ENCODE measurements at places on chromosomes 13 and 19. TPM values are rescaled to one million over a fixed set of nuclear protein-coding genes. Genes with fewer than 3 reads are reported as not detected.

ETV2 gene
- total RNA-seq = 0.71 TPM

DNAAF3 gene
- total RNA-seq = 9.1 TPM

DNA sequence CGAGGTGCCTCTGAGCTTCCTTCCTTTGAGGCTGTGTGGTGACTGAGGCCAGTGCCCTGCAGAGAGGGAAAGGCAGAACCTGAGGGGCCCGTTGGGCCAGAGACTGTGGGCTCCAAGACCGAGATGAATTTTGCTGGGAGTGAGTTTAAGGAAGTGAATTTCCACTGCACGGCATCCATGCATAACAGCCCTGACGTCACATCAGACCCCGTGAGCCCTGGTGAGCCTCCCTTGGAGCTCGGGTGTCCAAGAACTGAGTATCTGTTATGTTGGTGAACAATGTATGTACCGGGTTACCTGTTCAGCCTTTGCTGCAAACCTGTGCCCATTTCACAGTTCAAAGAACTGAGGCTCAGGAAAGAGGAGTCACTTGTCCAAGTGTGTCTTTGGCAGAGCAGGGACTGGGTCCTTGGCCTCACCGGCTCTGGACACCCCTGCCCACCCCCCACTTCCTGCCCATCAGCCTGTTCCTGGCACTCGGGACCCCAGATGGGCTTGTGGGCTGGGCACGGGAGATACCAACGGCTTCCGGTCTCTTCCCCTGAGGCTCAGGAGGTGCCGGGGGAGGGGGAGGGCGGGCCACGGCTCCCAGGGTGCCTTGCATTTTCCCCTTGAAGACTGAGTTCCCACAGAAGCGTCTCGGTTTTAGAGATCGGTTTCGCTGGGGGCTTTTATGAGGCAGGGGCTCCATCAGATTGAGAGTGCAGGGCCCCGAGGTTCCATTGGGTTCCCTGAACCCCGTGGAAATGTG is 33.7 kb downstream of the NFILZ start:
- no peak for DNase-seq

DNA sequence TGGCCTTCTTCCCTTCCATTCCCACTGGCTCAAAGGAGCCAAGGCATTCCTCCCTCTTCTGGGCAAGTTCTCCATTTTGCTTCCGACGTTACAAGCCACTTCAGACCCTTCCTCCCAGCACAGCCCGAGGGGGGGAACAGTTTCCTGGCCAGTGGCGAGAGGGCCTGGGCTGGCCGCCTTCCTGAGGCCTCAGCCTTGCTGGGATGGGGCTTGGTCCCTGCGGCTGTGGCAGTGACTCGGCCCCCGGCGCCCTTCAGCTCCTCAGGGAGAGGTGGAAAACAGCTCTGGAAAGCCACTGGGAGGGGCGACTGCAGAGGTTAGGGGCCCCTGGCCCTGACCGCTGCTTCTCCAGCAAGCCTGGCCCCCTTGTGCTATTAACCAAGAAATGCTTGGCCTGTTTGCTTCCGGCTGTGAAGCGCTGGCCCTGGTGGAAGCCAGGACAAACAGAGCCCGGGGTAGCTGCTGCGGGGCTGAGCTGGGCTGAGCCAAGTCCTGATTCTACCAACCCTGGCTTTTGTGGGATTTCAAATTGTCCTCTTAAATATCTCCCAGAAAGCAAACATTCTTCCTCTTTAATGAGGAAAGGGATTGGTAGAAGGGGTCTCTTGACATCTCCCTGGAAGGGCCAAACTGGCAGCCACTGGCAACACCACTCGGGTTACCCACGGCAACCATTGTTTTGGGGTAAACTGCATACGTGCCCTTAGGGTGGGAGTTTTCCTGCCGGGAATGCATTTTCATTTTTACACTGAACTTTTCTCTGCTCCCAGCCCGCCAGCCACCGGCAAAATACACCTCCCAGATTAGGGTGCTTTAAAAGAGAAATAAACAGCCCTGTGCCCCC is 38.7 kb downstream of the C13orf46 start:
- no peak for DNase-seq

DNA sequence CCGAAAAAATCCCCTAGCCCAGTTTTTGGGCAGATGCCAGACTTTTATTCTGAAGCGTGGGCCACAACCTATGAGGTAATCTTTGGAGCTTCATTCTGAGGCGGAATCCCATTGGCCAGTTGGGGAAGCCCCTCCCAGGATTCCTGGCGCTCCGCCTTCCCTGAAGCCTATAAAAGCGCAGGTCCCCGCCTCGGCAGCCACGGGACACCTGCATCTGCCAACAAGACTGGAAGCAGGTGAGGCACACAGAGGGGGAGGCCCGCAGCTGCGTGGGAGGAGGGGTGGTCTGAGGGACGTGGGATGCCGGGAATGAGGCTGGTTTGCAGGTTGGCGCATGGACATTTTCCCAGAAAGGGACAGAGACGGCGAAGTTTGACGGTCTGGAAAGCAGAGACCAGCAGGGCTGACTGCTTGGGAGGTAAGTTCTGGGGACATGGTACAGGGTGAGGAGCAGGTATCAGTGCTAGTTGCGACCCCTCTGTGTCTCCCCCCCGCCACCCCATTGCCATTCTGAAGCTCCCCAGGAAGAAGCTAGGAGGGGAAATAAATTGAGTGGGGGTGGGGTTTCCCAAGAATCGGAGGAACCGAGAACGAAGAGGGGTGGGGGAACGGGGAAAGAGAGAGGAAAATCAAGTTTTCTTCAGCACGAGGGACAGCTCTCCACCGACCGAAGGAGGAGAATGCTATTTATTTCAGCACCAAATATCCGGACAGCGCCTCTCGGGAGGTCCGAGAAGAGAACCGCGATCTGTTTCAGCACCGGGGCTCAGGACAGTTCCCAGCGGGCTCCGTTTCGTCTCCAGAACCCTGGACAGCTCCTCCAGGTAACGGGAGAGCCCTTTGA is 22.4 kb upstream of the FEM1A start:
- DNase-seq = peak; percentile 49

GRCh38 chr13:20953245-20953931 is 50.8 kb upstream of the XPO4 start:
- no peak for DNase-seq

DNA sequence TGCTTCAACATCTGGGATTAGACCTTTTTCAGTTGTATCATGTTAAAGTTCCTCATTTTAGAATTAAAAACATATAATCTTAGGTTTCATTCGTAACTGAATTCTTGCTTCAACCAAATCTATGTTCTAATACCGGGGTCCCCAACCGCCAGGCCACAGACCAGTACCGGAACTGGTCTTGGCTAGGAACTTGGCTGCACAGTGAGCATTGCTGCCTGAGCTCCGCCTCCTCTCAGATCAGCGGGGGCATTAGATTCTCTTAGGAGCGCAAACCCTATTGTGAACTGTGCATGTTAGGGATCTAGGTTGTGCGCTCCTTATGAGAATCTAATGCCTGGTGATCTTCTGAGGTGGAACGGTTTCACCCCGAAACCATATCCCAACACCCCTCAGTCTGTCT is 19.2 kb downstream of the ITM2B start:
- DNase-seq = no peak

DNA sequence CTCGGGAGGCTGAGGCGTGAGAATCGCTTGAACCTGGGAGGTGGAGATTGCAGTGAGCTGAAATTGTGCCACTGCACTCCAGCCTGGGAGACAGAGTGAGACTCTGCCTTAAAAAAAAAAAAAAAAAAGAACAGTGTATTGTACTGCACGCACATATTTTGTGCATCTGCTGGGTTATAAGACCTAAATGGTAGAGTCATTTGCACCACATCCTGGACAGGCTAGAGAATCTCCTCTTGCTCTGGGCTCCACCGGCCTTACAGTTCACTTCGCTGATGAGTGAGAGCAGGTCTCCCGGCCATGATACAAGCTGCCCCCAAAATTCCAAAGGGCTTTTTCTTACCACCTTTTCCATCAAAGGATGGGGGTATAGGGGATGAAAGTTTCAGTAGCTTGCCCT is 7.2 kb upstream of the SAE1 start:
- no peak for DNase-seq

DNA sequence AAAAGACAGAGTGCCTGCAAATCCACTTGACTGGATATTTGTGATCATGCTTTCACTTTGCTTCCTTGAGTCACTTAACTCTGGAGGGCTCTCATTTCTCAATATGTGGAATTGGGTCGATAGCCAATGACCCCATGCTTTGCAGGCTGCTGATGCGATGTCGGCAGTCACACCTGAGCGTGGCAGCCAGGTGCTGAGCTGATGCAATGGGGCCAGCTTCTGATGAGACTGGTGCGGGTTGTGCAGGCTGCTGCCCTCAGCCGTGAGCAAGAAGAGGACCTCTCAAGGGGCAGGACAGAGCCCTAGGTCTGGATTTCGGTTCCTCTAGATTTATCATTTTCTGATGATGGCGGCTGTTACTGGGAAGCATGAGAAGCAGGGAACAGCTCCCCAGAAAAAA is 334.1 kb downstream of the TEX29 start:
- no peak for DNase-seq

GRCh38 chr19:4304538-4305256 is at the start of gene FSD1:
FSD1 (plus strand) TSS chr19:4304598; CDS start chr19:4304747, 149 bp downstream.
- no peak for DNase-seq
